ENCODE measurements at places on chromosomes 4 and X.
A peak's percentile ranks its signal among the peaks of the same experiment; 100 is the strongest.

- no peak for DNase-seq
Measured at GRCh38 chrX:129034196-129034595, 489.1 kb downstream of the SMARCA1 start.

DNA sequence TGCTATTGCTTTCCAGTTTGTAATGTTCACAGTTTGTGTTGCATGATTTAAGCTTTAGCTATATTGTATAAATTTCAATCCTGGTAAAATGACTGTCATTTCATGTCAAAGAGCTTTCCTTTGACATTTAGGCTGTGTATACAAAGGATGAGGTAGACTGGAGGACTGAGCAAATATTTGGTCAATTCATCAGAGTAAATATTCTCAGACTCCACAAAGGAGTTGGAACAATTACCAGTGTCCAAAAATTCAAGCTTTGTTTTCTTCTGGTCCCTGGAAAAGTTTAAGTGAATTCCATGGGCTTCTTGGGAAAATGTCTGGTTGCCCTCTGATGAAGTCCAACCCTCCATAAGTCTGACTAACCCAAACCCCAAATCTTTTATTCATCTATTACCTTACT is 682.4 kb downstream of the DACH2 start:
- no peak for DNase-seq

- DNase-seq = no peak
Measured at GRCh38 chr4:11420327-11420726, 8.4 kb downstream of the HS3ST1 start.

DNA sequence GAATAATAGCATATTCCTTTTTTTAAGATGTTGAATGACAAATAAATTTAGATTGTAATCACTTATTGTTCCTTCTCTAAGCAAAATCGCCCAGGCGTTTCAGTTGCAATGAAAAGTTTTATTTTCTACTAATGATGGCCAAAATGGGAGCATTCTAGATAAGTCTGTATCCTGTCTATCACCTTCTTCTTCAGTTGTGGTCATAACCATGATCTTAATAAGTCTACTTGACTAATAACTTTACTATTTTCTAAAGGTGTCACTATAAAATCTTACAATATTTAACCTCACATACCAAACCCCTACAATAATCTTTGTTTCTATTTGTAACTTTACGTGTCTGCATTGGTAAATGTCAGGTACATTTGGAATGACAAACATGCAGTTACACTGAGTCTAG is 723.7 kb upstream of the MAGEB2 start:
- no peak for DNase-seq

DNA sequence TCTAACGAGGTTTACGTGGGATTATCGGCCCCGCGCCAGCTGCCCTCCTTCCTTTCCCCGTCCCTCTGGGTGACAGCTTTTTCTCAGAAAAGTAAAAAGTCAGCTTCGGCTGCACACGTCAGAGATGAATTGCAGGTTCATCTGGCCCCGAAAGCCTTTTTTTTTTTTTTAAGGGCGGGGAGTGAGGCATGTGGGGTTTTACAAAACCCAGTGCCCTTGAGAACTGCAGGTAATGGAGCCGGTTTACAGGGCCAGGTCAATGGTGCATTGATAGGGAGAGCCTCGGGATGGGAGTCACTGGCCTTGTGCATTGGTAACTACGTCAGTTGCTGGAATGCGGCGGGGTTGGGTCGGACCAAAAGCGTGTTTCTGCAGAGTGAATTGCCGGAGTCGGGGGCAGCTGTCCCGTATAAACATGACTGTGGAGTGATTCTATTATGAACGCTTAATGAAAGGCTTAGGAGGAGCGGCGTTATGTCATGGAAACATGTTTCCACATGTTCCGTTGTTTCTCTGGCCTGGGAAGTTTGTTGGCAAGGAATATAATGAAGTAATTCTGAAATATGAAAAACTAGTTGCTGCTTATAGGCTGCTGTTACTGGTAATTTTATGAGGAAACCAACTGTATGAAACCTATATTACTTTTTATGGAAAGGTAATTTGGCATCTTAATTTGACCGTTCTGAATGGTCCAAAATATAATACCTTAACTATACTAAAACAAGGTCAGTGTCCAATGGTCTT is 1.1 kb downstream of the HSPA4L start:
- DNase-seq = peak; percentile 16

DNA sequence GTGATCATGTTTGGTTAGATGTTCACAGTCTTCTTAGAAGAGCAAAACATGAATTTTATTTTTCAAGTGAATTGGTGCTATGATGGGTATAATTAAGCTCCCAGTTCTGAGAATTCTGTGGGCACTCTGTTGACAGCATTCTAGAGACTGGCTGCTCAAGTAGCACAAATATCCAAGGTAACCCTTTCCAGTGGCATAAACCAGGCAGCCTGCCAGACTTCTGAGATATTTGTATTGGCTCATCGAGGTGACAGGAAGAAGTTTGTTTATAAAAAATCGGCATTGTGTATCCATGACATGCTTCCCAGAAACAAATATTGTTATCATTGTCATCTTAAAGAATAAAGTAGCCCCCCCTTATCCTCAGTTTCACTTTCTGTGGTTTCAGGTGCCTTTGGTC is 28.3 kb downstream of the LANCL3 start:
- no peak for DNase-seq

DNA sequence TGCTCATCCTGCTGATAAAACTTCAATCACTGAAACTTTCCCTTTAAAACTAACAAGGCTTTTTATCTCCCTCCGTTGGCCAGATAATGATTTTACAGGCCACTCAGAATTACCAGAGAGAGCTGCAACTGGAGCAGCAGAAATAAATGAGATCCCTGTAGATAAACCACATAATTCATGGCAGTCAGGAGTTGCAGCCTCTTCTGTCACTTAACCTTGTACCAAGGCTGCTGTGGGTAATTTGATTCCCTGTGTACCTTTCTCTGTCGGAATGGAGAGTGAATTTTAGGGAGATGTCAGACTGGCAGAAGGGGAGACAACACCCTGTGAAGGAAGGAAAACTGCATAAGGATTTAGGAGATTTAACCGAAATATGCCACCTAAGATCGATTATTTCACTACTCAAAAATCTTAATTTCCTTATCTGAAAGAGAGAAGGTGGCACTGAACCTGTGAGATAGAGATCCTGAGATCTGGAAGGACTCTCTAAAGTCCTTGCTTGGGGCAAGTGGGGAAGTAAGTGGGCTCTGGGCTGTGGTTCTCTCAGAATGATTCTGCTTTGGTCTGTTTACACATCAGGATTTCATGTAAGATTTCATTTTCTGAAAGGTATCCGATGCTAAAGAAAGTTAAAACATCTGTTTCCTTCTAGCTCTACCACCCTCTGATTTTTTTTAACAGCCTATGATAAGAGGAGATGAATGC is 14.3 kb upstream of the TSPAN5 start:
- no peak for DNase-seq

GRCh38 chr4:63458010-63458409 is 951.2 kb downstream of the TECRL start:
- DNase-seq = no peak

DNA sequence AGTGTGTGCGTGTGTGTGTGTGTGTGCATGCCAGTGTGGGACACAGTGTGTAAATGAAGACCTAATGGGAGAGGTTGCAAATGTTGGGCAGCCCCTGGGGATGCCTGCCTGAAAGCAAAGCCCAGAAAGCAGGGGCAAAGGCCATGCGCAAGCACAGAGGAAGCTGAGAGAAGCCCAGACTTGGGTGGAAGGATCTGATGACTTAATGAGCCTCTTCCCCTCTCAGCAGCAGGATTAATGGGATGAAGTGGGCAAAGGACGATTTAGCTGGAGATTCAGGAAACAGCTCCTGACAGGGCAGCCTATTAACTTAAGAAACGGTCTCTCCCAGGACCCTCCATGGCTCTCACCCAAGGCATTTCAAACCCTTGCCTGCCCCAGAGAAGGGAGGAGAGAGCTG is 107.3 kb downstream of the EFNB1 start:
- DNase-seq = no peak

- no peak for DNase-seq
Measured at GRCh38 chr4:53654300-53654758, 63.0 kb upstream of the LNX1 start.

DNA sequence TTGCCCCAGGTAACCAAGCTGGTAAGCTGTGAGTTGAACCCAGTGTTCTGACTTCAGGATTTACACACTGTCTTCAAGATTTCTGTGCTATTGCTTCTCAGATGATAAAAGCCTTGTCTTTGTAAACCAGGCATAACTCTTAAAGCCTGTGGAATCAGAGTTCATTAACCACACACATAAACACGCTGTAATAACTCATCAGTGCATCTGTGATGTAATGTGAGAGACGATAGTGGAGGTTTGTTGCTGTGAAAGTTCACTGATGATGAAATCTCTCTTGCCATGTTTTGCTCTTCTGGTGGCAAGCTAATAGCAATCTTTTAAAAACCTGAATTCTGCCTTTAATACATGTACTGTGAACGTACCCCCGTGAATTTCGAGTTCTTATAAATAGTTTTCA is 41.5 kb downstream of the CLCN4 start:
- DNase-seq = no peak

- no peak for DNase-seq
Measured at GRCh38 chr4:90028460-90028859, 98.7 kb upstream of the CCSER1 start.

DNA sequence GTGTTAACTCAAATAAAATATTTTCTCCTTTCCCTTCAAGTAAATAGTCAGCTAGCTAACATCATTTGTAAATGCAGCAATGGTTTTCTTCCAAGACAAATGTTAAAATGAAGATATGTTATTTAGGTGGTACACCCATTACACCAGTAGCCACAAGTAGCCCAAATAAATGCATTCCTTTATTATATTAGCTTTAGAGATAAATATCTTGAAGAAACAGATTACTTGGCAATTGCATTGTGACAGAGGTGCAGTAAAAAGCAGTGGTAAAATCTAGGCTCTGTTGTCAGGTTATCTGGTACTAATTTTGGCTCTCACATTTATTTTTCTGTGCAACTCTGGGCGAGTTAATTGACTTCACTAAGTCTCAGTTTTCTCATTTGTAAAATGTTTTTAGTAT is 193.0 kb downstream of the NAA11 start:
- DNase-seq = no peak

- DNase-seq = no peak
Measured at GRCh38 chr4:155062948-155063347, 145.5 kb upstream of the NPY2R start.

GRCh38 chrX:56554870-56555269 is 8.6 kb upstream of the UBQLN2 start:
- DNase-seq = no peak

- DNase-seq = peak; percentile 42
Measured at GRCh38 chr4:109406337-109406931, 27.2 kb upstream of the SEC24B start.

- no peak for DNase-seq
Measured at GRCh38 chr4:162732876-162733275, 433.8 kb downstream of the NAF1 start.

GRCh38 chrX:21745756-21746155 is 12.2 kb downstream of the SMPX start:
- peak; percentile 59 for DNase-seq

- no peak for DNase-seq
Measured at GRCh38 chr4:76957004-76957738, 7.6 kb downstream of the SEPTIN11 start.

DNA sequence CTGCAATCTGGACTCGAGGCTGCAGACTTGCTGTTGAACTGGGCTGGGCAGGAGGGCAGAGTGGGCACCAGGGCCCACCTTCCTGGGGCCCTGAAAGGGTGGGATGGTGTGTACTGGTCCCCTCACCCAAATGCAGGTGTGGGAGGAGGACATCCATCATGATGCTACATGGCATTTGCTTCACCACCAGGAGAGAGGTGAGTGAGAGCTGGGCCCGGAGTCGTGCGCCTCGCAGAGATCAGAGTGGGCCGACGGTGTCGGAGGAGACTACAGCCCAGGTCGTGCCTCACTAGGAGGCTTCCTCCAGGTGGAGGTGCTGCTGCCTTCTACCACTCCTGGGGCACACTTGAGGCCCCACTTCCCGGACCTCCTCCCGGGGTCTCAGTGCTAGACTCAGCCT is 50.3 kb downstream of the SCML1 start:
- DNase-seq = no peak

DNA sequence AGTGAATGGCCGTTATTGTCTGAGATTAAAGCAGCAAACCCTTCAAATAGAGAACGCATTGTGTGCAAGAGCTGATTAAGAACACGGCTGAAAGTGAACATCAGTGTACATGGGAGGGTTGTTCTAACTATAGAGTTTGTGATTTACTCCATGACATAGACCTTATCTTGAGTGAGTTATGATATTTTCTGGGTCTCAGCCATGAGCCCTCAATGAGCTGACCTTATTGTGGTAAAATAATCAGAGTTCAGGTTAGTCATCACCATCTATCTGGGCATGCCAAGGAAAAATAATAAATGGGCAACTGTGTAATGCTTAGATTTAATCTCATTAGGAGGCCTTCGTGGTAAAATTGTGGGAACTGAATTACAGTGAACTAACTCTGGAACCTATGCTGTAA is 33.2 kb upstream of the CLDN24 start:
- DNase-seq = no peak

- no peak for DNase-seq
Measured at GRCh38 chr4:182624281-182624680, 292.9 kb downstream of the DCTD start.

DNA sequence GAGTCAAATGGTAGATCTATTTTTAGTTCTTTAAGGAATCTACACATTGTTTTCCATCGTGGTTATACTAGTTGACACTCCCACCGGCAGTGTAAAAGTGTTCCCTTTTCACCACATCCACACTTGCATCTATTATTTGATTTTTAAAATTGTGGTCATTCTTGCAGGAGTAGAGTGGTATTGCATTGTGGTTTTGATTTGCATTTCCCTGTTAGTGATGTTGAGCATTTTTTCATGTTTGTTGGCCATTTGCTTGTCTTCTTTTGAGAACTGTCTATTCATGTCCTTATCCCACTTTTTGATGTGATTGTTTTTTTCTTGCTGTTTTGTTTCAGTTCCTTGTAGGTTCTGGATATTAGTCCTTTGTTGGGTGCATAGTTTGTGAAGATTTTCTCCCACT is 70.0 kb downstream of the TAB3 start:
- DNase-seq = no peak

GRCh38 chrX:50874876-50875275 is 35.7 kb upstream of the BMP15 start:
- DNase-seq = no peak

DNA sequence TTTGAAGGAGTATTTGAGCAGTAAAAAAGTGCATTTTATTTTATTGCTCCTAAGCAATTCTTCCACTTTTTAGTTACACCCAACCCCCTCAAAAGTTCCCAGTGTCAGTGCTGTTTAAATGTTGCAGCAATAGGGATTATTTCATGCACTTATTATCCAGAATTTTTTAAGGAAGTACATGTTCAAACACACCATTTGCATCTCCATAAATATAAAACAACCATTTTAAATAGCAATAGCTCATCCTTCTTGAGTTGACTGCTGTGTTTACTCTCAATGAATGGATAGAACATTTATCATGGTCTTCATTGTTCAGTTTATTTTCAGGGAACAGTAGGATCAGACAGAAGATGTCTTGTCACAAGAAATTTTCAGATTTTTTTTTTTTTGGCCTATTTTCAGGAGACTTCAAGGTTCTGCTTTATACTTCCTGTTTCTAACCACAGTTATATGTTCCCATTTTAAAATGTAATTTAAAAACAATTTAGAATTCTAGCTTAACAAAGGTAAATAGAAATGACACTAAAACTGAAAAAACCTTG is 171.9 kb downstream of the TMA16 start:
- no peak for DNase-seq

Measured in neural crest cell (in vitro differentiated cells).